ENCODE measurements at places on chromosomes 6 and 20.

- DNase-seq, result no peak
Measured at GRCh38 chr20:57584768-57585461, 24.0 kb downstream of the PCK1 start.

DNA sequence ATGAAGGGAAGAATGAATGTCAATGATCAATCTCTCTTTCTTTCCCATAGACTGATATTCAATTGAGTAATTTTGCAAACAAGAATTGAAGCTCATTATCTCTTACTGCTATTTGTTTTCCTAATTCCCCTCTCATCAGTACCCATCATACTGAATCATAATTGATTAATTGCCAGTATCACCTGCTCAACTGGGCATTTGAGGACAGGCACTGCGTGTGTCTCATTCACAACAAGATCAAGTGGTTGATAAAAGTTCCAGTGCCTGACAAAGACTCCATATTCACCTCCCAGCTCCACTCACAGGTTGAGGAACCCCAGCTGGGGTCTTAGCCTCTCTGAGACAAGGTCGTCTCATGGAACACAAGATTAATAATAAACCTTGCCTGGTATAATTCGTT lies 67.7 kb downstream of the BCAS1 start:
- no peak for DNase-seq

DNA sequence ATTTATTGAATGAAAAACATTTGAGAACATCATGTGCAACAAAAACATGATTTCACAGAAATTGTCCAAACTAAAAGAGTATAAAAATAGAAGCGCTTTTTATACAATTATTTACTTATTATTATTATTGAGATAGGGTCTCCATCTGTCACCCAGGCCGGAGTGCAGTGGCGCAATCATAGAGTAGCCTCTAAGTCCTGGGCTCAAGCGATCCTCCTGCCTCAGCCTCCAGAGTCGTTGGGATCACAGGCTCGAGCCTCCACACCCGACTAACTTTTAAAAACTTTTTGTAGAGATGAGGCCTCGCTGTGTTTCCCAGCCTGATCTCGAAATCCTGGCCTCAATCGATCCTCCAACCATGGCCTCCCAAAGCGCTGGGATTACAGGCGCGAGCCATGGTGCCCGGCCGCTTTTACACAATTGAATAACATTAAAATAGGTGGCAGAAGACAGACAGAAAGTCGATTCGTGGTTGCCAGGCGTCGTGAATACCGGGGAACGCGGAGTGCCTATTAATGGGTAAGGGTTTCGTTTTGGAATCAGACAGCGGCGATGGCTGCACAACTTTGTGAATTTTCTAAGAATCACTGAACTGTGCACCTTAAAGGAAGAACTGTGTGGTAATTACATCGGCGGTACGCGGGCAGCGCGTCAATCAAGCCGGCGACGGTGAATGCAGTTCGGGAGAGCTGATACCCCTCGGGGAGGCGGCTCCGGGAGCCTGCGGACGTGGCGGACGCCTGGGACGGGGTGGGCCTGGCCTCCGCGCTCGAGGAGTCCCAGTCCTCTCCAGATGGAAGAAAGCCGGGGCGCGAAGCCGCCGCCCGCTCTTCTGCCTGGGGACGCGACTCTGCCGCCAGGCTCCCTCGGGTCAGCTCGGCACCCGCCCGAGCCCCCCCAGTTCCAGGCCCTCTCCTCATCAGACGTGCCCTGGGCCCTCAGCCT lies 807 bp downstream of the TBC1D20 start:
- DNase-seq, result no peak

GRCh38 chr20:47330071-47330470 lies 26.4 kb downstream of the ZMYND8 start:
- no peak for DNase-seq

DNA sequence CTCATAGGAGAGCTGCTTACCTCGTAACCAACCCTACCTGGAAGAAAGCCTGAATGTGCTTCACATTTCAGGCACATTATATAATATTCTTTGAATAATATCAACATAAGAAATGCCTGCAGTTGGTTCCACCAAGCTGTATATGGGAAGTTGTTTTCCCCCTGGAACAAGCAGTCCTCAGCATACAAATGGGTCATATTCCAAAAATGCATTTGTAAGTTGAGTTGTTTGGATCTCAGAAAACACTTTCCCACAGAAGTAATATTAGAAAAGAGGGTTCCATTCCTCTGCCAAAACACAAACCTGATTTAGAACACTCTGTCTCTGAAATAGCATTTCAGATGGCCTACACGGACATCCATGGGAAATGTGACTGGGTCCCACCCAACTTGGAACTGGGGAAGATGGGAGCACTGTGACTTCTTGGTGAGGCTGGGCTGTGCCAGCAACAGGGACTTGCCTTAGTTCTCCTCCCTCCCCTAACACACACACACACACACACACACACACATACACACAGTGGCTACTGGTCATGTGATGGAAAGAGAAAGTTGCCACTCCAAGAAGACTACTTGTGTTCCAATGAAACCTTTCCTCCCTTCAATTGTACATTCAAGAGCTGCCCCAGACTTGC lies 11.4 kb upstream of the RCAN2 start:
- DNase-seq, result no peak

DNA sequence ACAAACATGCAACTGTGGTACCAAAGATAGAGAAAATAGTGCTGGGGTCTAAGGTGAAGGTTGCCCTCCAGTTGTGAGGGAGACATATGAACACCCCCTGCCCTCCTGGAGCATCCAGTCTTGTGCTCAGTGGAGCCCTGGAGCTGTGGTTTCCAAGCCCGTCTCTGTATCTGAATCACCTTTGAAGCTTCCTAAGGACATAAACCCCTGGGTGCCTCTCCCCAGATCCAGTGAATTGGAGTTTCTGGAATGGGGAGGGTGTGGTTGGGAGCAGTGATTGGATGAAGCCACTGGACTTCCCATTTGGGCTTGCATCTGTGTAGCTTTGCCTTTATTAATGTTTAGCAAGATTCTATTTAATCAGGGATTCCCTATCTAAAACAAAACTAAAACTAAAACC lies 22.4 kb upstream of the E2F3 start:
- DNase-seq, result no peak

- no peak for DNase-seq
Measured at GRCh38 chr6:89689732-89690131, 51.2 kb upstream of the LYRM2 start.

DNA sequence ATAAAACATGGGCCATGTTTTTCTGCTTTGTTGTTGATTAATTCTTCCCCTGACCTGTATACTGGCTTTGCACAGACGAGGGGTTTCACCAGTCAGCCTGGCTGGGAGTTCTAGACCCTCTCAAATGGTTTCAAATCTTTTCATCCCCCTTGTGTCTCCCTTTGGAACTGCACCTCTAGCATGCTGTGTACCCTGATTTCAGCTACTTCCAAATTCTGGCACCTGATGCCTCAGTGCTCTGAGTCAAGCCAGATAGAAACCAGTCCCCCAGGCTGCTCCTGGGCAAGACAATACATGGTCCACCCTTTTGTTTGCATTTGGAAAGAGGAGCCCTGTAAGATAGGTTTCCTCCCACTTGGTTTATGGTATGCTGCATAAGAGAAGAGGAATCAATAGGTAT lies 290.2 kb downstream of the BTBD3 start:
- no peak for DNase-seq

DNA sequence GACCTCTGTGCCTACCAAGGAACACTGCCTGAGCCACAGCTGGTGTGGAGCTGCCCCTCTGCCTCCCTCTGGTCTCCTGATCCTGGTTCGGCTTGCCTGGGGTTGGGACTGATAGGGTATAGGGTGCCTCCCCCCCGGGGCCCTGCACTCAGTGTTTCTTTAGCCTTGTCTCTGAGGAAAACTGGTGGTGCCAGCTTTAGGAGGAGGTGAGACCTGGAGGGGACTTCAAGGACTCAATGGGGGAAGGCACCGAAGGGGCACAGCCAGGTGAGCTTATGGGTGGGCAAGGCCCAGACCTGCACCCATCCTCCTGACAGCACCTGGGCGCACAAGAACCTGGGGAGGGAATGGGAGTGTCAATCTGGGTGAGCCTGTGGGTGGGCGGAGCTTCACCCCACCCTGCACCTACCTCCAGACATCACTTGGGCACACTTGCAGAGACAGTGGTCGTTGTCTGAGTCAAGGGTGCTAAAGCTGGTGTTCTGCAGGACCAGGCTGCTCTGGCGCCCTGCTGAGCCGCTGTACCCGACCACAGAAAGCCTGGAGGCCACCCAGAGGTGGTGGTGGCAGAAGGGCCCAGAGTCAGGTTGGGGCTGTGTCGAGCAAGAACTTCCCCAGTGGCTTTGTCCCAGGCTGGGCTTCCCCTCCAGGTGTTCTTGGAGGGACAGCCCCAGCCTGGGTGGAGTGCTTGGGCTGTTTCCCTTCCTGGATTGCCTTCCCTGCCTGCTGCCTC lies 40.5 kb downstream of the FAM110A start:
- no peak for DNase-seq
